ENCODE measurements at places on chromosomes 4 and X.

GRCh38 chr4:6387946-6388345 lies 84.5 kb downstream of the PPP2R2C start:
- no peak for DNase-seq

DNA sequence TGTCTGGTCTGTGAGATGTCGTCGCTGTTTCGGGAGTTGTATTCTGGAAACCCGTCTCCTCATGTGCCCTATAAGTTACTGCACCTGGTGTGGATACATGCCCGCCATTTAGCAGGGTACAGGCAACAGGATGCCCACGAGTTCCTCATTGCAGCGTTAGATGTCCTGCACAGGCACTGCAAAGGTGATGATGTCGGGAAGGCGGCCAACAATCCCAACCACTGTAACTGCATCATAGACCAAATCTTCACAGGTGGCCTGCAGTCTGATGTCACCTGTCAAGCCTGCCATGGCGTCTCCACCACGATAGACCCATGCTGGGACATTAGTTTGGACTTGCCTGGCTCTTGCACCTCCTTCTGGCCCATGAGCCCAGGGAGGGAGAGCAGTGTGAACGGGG lies 1.4 kb downstream of the USP27X start:
- DNase-seq: no peak

DNA sequence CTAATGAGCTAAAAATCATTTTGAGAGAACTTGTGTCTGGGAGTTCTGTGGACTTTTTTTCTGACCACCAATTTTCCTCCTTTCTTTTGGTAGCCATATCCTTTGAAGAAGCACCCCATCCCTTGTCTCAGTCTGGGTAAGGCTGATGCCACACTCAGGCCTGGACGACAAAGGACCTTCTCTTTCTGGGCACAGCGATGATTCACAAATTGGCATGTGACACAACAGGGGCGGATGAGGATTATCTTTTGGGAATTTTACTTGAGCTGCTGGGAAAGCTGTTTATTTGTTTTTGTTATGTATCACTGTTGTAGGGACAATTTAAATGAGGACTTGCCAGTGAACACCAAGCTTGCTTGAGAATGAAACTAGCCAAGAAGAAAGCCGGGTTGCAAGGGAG lies 233.4 kb upstream of the HAND2 start:
- no peak for DNase-seq

DNA sequence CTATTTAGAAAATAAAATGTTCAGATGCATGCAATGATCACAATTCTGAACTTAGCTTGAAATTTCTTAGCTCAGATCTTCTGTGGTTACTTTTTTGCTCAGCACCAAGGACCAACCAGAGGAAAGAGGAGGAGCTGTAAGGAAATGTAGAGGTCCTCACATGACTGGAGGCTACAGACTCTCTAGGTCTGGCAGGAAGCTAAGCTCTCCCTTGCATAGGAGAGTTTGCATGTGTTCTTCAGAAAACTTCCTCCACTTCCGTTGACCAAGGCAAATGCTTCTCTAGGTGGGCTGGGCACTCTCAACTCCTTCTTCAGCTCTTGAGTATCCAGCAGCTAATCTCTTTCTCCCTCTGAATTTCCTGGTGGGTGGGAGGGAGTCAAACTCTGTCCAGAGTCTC lies 119.6 kb downstream of the BTC start:
- DNase-seq: no peak

- DNase-seq: no peak
These were observed 87.8 kb upstream of the ACSL1 start for GRCh38 chr4:184913356-184914143.

DNA sequence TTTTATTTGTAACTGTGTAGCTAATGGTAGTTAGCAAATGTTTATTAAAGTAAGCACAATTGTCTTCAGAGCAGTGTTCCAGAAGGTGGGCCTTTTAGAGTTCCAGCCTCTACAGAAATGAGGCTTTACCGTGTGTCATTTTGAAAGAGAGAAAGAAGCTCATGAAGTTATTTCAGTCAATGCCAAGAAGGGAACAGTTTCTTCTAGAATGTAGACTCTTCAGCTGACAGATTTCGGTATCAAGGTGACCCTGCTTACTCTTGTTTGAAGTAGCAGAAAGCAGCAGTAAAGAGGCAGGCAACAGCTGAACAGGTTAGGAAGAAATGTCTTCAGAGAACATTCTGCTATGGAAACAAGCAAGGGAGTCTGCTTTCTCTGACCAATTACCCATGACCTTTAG lies 93.6 kb downstream of the TASL start:
- DNase-seq: no peak

- DNase-seq: no peak
These were observed 26.8 kb downstream of the ADH7 start for GRCh38 chr4:99408346-99408745.

GRCh38 chr4:153824501-153824900 lies 35.6 kb upstream of the SFRP2 start:
- no peak for DNase-seq

- DNase-seq: no peak
These were observed 8.0 kb downstream of the OFD1 start for GRCh38 chrX:13742397-13743176.

GRCh38 chrX:133544115-133544514 lies 128.8 kb upstream of the GPC4 start:
- DNase-seq: no peak

DNA sequence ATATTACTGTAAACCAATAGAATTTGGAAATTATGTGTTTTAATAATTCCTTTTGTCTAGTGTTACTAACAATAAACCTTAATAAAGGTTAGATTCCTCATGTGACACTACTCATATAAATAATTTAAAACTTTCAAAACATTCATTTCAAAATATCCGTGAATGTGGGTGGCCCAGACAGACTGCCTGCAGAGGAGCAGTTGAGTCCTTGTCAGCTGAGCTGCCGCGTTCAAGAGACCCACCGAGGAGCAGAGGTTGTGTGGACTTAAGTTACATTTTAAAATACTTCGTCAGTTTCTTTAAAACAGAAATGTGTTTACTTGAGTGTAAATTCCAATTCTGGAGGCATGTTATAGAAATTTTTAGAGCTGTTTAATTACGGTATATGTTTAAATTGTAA lies 64.2 kb upstream of the HGFAC start:
- no peak for DNase-seq

DNA sequence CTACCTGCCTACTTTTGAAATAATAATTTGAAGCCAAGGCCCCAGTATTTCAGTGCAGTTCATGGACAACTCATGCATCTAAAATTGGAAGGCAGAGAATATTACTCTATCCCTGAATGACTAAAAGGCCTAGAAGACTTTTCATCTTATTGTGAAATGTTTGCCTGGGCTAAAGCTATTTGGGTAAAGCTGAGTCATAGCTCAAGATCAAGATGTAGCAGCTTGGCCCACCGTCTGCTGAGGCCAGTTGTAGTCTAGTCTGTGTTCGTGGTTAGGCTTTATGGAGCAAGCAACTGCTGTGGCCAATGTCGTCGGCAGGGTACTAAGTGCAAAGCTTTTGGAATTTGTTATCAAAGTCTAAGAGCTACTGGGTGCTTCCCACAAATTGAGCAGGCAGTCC lies 929.1 kb downstream of the RAB28 start:
- DNase-seq: no peak

GRCh38 chr4:144579411-144580030 lies 66.4 kb upstream of the HHIP start:
- DNase-seq: no peak

DNA sequence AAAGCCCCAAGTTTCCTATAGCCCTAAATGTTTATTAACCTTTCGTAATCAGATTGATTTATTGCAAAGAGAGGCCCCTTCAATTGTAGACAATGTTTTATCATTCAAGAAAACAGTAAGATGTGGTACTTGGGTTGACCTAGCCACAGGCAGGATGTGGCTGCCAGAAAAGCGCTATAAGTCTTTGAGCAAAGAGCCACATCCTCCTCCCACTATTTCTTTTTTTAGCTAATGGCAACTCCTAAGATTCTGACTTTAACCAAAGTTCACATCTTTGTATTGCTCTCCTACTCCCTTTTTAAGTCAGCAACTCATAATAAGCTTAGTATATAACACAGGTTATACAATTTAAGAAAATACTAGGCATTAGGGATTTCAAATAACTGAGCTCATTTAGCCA lies 70.7 kb upstream of the PPP3CA start:
- peak; percentile 29 for DNase-seq

- no peak for DNase-seq
These were observed 22.9 kb downstream of the ABLIM2 start for GRCh38 chr4:8135666-8136065.

GRCh38 chr4:57190601-57191481 lies 80.7 kb upstream of the IGFBP7 start:
- no peak for DNase-seq

DNA sequence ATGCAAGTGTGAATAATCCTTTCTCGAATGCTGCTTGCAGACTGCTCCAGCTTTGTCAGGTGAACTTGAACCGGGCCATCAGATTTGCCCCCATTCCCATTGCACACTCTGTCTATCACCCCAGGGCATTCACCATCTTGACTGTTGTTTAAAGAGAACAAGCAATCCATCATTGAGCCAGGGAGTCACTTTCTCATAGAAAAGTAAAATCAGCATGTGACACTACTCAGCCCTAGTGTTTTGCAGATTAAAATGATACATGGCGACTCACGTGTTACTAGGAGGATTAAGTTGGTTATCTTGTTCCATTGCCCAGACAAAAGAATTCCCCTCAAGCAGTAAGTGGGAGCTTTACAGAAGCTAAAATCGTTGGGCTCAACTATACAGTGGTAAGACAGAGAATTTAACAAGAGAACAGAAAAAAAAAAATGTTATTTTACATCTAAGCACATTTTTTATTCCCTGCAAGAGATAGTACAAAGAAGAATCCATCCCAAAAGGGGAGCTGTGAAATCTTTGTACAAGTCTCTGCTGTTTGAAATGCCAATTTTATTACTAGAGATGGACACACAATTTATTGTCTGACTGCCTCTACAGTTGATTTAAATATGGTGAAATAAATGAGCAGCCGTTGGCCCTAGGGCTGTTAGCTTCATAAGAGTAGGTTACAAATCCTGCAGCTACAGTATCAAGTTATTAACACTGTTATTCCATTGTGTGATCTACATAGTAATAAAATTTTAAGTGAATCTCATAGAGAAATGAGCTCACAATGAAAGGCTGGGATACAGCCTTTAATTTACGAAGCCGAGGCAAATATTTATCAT lies 67.5 kb downstream of the NEUROG2 start:
- no peak for DNase-seq

GRCh38 chr4:80235451-80235850 lies 31.0 kb upstream of the FGF5 start:
- DNase-seq: no peak

DNA sequence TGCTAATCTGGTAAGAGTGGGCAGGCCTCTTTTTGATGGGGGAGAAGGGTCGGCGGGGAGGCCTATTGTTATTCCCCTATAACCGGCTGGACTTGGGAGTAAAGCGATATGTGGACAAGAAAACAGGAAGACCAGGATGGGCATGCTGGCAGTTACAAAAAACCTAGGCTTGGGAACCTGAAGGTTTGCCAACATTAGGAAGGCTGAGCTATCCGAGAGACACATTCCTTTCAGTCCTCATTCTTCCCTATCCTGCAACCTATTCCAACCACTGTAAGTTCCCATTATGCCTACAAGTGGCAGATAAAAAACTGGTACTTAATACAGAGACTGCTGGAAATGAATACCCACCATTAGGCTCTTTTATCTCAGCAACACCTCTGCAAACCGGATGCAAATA lies 32.4 kb upstream of the CT47C1 start:
- DNase-seq: no peak

DNA sequence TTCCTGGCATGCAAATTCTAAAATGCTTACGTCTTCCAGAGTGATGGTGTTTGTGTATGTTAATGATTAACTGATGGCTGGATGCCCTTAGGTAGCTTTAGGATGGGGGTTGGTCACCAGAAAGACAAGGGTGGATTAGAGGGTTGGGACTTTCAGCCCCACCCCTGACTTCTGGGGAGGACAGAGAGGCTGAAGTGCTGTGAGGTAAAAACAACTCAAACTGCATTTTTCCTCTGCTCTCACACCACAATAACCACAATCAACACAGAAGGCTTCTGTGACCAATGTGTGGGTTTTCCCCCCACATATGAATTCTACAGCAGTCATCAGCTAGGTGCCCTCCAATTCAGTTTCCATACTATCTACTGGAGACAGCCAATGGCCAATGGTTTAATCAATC lies 18.7 kb upstream of the DDIT4L start:
- no peak for DNase-seq

DNA sequence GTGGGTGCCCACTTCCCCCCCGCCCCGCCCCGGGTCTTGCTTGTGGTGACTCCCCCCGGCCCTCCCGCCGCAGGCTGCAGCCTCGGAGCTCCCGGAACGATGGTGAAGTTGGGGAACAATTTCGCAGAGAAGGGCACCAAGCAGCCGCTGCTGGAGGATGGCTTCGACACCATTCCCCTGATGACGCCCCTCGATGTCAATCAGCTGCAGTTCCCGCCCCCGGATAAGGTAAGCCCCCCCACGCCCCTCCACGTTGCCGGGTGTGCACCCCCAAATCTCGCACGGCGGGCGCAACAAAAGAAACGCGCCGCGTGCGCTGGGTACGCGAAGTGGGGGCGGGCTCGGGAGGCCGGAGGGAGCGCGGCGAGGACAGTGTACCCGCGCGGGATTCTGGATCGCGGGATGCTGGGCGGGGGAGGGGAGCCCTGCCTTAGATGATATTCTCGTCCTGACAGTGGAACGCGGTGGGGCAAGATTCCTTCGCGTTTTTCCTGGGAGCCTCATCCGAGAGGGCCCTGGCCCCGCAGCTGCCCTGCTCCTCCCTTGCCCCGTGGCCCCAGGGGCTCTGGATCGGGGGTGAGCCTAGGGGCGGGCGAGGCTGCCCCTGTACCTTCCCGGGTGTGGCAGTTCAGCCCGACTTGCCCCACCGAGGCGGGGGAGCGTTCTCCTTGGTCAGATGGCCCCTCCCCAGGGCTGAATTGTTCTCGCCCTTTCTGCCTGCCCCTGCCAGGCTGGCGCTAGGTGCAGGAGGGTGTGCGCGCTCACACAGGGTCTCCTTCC lies 819 bp downstream of the NSG1 start:
- no peak for DNase-seq

- no peak for DNase-seq
These were observed 877.3 kb upstream of the INTU start for GRCh38 chr4:126755506-126755905.

DNA sequence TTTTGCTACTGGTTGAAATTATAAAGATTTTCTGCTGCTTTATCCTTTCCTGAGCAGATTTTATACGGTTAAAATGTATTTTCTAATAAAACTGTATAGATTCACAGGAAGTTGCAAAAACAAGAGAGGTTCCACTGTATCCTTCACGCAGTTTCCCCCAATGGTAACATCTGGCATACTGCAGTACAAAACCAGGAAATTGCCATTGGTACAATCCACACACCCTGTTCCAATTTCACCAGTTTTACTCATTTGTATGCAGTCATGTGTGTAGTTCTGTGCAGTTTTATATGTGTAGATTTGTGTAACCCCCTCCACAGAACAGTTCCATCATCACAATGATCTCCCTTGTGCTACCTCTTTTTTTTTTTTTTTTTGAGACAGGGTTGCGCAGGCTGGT lies 20.0 kb downstream of the DDX3X start:
- no peak for DNase-seq
